ENCODE measurements at places on chromosomes 6 and 20.
A peak's percentile ranks its signal among the peaks of the same experiment; 100 is the strongest.

DNA sequence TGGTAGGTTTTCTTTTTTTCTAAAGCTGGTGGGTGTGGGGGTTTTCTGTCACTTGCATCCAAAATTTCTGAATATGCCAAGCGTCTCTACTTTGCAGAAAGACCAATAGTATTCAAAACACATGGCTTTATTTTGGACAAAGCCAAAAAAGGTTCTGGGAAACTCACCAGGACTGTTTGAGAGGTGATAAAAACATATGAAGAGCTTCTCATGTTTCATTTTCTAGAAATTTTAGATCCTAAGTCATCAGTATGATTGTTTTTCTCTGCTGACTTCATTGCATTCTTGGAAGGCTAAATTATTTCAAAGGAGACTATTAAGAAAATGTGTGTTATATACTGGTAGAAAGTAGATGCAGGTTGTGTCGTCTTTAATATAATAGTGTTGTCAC, 51.3 kb downstream of the GCLC start:
- peak; percentile 31 for DNase-seq

DNA sequence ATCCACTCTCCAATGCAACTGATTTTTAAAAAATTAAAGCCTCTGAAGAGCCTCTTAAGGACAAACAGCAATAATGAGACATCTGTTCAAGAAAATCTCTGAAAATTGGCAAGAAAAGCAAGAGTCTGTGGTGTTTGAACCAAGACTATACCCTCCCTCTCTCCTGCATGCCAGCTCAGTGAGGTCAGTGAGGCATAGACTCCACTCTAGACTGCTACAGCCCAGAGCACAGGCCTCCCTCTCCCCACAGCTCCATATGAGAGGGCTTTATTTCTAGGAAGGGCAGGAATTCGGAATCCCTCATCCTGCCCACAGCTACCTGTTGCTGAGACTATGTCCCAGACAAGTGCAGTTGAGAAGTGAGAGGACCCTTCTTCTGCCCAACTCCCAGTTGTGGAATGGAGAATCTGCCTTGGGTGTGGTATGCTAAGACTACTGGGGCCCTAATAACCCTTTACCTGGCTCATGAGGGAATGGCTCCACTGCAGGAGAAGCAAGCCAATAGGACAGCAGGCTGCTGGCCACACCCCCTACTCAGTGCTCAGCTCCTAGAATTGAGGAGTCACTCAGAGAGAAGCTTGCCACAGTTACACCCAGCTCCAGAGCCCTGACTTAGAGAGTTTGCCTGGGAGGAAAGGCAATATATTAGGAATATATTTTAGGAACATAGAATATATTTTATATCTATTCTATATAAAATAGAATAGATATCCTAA, 22.7 kb upstream of the HLA-DQA1 start:
- DNase-seq: no peak

DNA sequence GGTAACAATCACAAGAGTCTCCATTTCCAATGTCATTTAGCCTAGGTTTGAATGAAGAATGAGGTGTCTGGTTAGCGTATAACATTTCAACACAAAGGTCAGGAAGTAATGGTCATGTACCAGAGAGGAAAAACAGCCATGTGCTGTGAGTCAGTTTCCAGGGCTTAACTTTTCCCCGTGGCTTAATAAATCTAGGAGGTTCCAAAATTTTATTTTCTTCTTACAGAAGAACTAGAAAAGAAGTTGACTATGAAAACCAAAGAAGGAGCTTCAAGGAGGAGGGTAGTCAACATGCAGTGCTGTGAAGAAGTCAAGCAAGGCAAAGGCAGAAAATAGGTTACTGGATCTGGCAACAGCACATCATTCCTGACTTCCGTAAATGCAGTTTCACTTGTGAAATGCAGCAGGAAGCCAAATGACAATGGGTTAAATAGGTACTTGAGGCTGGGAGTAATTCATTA, 8.4 kb upstream of the GABRR2 start:
- DNase-seq: no peak

DNA sequence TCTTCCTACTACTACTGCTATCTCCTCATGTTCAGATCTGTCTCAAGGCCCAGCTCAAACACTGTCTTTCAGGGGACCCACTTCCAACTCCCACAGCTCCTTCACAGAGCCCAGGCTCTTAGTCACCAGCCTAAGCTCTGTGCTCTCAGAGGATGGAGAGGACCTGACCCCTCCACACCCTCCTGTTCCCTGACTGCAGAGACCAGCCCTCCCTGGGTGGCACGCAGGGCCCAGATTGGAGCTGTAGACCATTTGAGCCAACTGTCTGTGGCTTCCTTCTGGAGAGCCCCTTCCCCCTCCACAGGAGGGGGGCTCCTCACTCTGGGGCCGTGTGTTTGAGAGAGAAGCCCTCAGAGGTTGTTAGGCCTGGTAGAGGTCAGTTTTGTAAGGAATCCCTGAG, 9.8 kb downstream of the SNPH start:
- no peak for DNase-seq

DNA sequence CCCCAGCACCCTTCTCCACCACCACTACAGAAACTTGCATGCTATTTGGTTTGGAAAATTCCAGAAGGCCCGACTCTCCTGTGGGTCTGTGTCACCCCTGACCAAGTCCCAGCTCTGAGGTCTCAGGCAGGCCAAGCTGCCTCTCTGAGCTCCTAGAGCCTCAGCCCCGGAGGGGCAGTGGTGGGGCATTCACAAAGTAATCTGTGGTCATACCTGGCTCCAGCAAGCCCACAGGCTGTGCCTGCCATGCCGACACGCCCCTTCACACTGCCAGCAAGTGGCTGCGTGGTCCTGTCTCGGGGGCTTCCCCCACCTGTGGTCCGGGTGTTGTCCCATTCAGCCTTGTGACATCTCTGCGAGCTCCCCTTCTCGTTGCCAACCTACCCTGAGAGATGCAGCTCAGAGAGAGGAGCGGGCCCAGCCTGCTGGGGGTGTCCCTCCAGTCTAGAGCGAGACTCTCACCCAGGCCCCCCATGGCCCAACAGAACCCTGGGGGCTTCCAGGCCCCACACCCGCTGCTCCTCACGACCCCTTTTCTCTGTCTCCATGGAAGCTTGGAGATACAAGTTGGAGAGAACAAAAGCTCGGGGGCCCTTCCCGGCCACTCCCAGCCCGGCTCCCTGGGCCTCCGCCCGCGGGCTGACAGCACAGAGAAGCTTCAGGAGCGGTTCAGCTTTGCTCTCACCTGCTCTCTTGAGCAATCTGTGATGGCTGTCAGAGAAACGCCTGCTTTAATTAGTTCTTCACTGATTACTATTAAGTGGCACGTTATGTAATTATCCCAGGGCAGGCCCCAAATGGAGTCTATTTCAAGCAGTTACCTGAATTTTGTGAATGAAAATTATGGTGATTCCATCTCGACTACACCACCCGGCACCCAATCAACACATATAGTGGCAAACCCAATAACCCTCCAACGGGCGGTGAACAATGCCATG, 147.7 kb upstream of the PHACTR3 start:
- DNase-seq: no peak

- no peak for DNase-seq
Measured at GRCh38 chr6:106563614-106564013, 65.7 kb downstream of the RTN4IP1 start.

GRCh38 chr20:62508641-62509051, 32.9 kb upstream of the GATA5 start:
- no peak for DNase-seq

- DNase-seq: no peak
Measured at GRCh38 chr20:50312682-50313521, 122.3 kb downstream of the CEBPB start.

GRCh38 chr20:57587278-57587988, 26.5 kb downstream of the PCK1 start:
- no peak for DNase-seq

GRCh38 chr20:62570897-62571668, 71.2 kb upstream of the SLCO4A1 start:
- DNase-seq: no peak

- DNase-seq: no peak
Measured at GRCh38 chr6:90583179-90583835, 3.6 kb downstream of the MAP3K7 start.

DNA sequence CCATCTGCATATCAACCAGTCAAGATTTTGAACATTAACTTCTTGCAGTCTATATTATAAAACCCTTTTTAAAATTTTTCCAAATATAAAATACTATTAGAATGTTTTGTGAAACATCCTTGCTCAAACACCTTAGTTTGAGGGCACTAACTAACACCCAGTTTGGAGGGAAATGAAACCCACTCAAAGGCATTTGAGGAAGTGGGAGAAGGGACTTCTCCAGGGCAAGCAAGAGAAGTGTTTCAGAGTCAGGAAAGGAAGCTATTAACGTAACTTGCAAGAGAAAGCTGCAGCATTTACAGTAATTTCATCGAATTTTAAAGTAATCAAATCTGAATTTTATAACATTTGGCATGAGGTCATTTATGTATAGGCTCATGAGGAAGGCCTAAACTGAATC, 21.3 kb downstream of the MTFR2 start:
- no peak for DNase-seq

DNA sequence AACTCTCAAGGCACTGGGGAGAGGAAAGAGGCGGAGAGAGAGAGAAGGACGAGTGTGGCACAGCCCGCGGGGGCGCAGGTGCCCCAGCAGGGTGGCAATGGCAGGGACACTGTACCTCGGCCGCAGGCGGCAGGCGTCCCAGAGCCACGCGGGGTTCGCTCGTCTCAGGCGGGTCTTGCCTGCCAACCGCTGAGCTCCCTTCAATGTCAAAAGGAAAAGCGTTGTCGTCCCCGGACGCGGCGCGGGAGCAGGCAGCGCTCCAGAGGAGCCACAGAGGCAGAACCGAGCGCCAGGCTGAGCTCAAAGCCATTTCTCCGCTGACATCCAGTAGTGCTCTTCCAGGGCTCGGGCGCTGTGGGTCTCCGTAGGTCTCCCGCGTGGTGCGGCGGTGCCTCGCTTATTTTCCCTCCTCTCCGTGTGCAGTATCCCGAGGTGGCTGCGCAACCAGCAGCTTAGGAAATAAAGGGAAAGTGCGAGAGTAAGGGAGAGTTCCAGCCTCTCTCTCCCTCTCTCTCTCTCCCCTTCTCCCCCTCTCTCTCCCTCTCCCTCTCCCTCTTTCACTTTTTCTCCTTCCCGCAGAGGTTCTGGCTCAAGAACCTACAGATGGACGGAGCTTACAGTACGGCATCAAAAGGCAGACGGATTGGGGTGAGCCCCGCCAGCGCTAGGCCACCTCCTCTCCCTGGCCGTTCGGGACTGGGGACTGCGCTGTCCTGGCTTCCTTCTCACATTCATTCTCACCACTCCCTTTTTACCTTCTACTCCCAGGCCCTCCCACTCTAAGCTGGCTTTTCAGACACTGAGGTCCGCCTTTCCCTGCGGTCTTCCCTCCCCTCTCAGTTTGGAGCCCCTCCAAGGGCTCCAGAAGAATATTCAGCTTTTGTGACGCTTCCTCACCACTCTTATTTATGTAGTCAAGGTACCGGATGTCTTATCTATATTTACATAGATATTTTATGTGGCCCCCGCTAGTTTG, at the start of gene LAMA4:
TSS of gene LAMA4 (minus strand) at position 727 of the 976 bp plus-strand sequence. CDS start at position 310, 417 bp downstream.
- DNase-seq: peak; percentile 57

DNA sequence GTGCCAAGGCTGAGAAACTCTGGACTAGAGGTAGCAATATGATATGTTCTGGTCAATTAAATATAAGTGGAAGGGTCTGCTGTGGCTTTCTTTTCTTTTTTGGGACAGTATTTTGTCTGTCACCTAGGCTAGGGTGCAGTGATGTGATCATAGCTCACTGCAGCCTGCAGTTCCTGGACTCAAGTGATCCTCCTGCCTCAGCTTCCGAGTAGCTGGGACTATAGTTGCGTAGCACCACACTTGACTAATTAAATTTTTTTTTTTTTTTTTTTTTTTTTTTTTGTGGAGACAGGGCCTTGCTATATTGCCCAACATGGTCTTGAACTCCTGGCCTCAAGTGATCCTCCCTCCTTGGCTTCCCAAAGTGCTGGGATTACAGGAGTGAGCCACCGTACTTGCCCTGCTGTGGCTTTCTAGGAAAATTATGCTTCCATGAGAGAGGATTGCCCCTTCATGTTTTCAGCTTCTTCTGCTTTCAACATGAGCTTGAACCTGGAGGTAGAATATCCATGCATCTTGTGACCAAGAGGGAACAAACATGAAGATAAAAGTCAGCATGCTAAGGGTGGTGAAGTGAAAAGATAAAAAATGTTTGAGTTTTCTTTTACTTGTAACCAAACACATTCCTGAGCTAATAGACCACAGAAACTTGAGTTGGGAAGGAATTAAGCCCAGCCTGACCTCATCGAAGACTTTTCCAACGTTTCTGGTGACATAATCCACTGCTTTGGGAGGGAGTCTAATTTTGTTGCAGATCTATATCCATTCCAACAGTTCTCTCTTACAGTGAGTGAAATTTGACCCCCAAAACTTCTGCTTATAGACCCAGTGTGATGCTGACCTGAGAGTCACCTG, 75.1 kb downstream of the CARMIL1 start:
- DNase-seq: no peak

DNA sequence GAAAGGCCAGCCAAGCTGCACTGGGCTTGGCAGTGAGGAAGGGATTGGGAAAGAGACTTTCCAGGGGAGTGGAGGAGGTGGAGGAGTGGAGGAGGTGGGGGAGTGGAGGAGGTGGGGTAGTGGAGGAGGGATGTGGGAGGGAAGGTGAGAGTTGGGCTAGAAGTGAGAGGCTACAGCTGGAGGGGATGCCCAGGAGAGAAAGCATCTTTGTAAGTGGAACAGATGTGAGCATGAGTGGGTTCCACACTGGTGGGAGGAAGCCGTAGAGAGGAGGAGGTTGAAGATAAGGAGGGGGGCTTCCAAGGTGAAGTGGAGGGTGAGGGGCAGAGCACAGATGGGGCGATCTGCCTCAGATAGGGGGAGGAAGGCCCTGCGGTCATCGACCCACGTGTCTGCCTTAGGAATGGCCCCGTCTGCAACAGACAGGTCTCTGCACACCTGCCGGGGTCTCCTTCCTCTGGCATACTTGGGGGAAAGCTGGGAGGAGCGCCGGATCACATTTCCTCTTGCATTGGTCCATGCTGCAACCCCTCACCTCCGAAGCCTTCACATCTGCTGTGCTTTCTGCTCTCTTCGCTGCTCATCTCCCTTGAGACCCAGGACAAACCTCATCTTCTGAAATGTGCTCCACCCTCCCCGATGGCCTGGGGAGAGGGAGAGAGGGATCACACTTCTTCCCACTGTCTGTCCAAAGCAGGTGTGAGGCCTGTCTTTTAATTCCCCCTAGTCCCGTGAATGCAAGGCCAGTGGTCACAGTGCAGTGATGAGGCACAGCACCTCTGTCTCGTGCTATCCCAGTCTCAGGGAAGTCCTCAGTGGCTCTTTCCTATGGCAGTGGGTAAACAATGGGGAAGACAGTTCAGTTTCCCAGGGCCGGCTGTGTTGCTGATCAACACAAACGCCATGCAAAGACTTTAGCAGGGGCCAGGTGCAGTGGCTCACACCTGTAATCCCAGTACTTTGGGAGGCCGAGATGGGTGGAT, 48.6 kb upstream of the SNX9 start:
- peak; percentile 98 for DNase-seq

- DNase-seq: no peak
Measured at GRCh38 chr6:54632984-54633565, 213.5 kb upstream of the FAM83B start.

GRCh38 chr6:139137706-139138105, 2.8 kb downstream of the HECA start:
- no peak for DNase-seq

GRCh38 chr6:135853227-135853626, 1.7 kb downstream of the PDE7B start:
- DNase-seq: no peak
